Stimulated activated CD8-positive, alpha-beta memory T cell treated with anti-CD3 and anti-CD28 coated beads, Interleukin-7, amount 100 ng/mL, for 4 hours (primary cell): ENCODE measurements at places on chromosomes 1 and 21.

DNA sequence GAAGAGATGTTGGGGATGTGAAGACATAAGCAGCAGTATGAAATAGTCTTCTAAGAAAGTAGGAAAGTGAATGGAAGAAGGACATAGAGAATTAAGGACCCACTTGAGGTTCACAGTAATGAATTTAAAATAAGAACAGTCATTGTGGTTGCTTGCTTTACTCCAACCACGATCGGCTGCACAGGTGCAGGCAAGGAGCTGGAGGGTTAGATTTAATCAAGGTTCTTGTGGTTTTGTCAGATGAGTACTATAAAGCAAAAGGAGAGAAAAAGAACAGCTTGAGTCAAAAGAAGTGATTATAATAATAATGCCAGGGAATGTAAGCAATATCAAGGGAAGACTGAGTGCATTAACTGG, 46.1 kb upstream of the RBM34 start:
- DNase-seq: peak; percentile 15

DNA sequence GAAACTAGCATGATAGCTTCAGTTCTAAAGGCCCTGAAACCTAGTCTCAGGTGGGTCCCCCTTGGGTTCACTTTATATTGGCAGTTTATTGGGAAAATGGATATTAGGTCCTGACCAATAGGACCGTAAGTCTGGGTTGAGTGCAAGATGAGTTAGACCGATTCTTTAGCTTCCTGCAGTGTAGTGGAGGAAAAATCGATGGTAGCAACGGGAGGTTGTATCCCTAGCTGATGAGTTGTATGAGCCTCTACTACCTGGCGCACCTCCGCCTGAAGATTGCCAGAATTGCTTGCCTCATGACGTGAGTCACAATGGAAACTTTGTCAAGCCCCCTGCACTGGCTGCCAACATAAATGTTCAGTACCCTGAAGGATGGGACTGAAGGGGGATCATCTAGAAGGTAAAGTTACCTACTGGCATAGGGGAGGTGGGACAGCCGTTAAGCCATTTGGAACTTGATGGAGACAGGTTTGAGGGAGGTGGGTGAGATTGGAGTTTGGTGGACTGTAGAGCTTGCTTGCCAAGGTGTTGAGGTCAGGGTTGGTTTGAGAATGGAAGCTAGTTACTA, 3.9 kb downstream of the RCC1 start:
- no peak for DNase-seq

DNA sequence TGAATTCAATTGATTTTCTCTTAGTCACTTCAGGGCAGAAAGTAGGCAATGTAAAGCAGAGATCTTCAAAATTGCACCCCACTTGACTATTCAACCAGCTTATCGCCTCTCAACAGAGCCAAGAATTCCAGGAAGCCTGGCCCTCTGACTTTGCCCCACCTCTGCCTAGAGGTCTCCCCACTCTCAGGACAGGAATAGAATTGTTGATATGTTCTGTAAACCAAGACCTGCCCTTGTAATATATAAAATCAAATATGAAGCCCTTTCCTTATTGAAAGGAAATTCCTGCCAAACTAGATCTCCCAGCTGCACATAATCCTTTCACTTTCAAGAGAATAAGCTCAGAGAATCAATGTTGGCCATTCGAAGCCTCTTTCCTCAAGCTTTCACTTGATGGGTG, 116.1 kb upstream of the DPT start:
- DNase-seq: no peak

DNA sequence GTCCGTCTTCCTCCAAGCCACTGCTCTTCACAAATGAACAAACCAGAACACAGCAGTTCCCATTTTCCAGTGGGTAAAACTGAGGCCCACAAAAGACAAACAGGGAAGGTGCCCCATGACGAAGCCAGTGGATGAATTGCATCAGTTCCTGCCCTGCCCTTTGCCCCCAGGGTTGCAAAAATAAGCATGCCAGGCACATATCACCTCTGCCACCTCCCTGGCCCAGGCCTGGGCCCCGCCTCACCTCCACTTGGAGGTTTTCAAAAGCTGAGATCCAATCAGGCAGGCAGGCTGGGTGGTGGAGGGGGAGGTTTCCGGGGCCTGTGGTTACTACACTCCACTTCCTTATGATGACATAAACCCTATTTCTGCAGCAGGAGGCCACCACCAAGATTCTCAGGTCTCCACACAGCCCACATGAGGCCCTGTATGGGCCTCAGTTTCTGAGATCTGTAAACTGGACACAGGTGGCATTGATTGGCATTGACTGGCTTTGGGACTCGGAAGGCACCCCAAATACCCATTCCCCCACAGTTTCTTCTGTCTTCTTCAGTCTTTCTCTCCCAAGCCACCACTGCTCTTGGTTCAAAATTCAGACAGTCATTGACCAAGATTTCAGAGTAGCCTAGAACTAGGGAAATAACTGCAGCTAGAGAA, 4.1 kb downstream of the KIF21B start:
- peak; percentile 86 for DNase-seq

DNA sequence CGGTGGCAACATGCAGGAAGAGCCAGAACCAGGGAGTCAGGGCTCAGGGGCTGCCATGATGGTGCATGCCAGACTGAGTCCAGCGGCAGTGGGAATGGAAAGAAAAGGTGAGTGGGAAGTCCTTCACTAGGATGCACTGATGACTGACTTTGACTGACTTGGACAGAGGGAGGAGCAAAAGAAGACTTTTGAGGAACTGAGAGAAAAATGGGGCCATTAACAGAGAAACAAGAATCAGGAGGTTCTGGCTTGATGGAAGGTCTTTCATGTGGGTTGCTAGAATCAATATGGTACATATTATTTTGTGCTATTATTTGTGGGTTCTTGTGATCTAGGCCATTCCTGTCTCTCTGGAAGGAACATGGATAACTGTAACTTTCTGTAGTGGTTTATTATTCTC, 454.6 kb upstream of the PROX1 start:
- DNase-seq: no peak
